ENCODE measurements at places on chromosomes 12 and 14.

GRCh38 chr12:32284561-32284960 is 114.8 kb upstream of the FGD4 start:
- no peak for DNase-seq

- DNase-seq, result no peak
These were observed 398.2 kb downstream of the DPF3 start for GRCh38 chr14:72495668-72496067.

- no peak for DNase-seq
These were observed 249.1 kb upstream of the FAR2 start for GRCh38 chr12:28899951-28900350.

GRCh38 chr12:70590051-70590450 is 47.2 kb downstream of the PTPRB start:
- DNase-seq, result peak; percentile 15

- no peak for DNase-seq
These were observed 43.8 kb downstream of the CALM1 start for GRCh38 chr14:90440592-90440991.

GRCh38 chr12:75378354-75378753 is 12.5 kb upstream of the GLIPR1L2 start:
- DNase-seq, result no peak

GRCh38 chr14:43621282-43621681 is 885.8 kb downstream of the FSCB start:
- DNase-seq, result no peak

DNA sequence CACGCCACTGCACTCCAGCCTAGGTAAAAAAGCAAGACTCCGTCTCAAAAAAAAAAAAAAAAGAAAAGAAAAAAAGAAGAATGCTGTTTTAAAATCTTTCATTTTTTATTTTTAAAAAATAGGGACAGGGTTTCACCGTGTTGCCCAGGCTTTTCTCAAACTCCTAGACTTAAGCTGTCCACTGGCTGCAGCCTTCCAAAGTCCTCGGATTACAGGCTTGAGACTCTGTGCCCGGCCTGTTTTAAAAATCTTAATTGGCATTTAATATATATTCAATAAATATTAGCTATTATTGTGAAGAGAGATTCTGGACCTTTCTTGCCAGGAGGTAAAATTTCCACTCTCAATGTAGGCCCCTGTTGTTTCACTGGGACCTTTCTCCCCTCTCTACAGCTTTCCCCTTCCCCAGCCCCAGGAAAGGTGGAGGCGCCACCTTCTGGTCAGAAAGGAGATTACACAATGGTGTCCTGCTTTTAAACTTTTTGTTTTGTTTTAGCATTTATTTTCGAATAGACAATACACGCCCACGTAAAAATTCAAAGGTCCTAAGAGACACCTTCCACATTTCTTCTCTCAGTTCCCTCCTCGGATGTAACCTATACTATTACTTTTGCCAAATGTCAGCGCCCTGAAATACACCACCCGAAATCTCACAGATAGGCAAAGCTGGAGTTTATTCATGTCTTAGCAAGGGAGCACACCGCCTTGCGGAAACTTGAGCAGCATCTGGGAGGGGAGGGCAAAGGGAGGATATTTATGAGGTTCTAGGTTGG is 23.8 kb upstream of the PHC1 start:
- DNase-seq, result no peak

DNA sequence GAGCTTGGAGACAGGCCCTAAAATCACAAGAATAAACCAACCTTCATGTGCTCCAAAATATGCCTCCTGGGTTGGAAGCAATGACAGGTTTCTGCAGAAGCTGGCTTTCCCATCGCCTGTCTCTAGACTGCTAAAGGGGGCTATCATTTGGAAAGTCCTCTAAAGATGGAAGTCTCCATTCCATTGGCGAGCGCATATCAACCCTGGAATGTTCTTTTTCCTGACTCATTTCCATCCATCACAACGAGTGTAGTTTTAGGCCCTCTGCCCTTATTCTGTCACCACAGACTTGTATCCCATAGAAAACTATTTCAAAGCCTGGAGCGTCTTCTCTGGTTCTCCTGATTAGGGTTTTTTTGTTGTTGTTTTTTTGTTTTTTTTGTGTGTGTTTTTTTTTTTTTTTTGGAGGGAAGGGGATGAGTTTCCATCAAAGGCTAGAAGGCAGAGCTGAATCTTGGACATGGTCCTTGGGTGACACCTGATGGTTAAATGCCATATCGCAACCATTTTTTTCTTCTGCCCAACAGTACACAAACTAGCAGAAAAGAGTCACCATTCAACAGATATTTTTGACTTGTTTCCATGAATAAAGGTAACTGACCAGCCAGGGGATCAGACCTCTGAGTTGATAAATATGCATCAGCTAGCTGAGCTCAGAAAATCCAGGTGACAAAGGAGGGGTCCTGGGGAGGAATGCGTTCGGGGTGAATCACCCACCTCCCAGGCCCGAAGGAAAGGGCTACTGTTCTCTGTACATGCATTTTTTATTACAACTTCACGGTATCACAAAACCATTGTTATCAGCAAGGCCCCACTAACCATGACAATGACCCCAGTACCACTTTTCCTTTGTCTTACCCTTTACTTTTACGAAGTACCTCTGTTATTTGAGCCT is 40.5 kb downstream of the KCNA5 start:
- no peak for DNase-seq

DNA sequence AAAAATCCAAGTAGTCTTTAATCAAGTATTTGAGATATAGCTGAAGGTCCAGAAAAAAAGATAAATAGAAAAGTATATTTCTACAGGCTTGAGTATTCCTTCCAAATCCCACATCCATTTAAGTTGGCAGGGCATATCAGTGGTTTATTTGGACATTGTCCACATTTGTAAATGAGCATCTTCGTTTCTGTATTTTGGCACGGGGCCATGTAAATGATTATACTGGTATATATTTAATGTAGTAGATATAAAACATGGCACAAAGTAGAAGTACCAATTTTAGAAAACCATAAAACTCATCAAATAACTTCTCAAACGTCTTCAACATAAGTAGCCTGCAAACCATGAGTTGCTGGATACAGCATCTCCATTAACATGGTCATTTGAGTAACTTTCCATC is 437.4 kb upstream of the SOX5 start:
- no peak for DNase-seq

DNA sequence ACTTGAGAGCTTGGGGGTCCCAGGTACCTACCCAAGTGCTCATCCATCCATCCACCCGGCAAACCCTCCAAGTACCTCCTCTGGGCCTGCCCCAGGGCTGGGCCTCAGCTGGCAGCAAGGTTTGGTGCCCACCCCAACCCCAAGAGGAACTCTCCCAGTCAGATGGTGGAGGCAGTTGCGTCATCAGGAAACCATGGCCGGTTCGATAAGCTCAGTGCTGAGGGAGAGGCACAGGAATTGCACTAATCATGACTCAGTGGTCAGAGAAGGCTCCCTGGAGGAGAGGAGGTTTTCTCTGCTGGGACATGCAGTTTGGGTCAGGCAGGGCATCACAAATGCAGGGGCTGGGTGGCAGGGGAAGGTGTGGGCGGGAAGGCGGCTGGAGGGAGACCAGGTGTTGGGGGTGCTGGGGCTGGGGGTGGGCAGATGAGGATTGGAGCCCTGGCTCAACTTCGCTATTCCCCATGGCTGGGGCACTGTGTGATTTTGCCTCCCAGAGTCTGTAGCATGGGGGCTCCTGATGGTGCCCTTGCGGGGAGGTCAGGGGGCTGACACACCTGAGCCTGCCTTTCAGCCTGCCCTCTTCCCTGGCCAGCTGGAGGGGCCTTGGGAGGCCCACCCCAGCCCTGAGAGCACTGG is 32.2 kb downstream of the SH2B3 start:
- no peak for DNase-seq

DNA sequence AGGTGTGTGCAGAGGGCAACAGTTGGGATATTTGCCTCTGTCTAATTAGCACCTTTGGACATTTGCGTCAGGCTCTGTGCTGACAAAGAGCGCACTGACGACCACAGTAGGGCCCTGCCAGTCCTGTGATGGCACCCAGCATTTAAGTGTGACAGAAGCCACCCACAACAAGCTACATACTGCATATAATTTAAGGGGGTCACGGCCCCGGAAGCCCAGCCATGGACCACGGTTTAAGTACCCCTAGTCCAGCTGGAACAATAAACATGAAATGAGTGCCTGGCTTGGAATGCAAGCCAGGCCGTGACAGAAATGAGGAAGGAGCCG is 16.8 kb upstream of the DYNC1H1 start:
- no peak for DNase-seq

DNA sequence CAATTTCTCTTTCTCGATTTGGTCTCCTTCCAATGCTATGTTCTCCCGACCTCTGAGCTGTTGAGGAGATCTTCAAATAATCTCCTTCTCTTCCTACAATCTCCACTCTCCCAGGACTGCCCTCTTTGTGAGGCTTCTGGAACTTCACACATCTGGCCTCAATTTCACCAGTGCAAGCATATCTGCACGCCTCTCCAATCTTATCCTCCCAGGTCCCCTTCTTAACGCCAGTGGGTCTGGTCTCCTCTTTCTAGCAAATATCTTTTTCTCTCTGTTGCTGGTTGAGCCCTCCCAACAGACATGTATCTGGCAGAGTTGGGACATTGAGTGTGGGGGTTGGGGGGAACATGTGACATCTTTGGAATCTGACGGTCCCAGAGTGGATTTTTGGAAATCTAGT is 17.9 kb downstream of the RTL1 start:
- DNase-seq, result no peak

GRCh38 chr14:49050822-49051221 is 535.4 kb downstream of the RPS29 start:
- no peak for DNase-seq

DNA sequence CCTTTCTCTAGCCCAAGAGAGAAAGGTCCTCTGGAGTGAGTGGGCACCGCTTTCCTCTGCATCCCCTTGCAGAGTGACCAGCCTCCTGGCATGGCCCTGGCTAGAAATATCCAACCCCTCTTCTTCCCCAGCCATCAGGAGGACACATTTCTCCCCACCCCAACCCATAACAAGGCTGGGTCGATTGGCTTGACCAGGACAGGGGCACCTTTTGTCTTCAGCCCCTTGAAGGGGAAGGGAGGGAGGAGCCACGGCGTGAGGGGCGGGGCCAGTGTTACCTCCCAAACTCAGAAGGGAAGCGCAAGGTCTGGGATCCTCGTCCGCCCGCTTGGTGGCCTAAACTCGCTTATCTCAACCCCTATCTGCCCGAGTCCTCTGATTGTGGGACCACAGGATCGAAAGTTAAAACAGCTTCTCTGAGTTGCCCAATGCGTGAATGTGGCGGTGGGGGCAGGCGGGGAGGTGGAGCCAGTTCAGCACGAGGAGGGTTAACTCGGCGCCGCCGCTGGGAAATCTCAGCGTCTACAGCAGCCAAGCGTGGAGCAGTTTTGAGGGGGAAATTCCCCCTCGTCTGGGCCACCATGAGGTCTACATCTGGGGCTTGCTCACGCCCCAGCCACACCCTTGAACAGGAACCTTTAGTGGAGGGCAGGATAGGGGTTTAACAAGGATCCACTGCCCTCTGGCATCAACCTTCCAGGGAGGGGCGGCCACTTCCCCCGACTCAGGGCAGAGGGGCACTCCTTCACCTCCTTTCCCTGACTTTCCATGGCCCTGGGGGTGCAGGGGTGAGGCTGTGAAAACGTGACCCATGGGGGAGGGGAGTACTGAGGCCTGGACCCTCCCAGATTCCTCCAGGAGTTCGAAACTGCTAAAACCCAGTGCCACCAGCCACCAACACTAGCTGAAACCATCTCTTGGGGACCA is 795 bp downstream of the STAT6 start:
- DNase-seq, result no peak

- DNase-seq, result no peak
These were observed 4.6 kb downstream of the BCL11B start for GRCh38 chr14:99267381-99267780.

- no peak for DNase-seq
These were observed 160.9 kb downstream of the SPTSSA start for GRCh38 chr14:34300882-34301734.

DNA sequence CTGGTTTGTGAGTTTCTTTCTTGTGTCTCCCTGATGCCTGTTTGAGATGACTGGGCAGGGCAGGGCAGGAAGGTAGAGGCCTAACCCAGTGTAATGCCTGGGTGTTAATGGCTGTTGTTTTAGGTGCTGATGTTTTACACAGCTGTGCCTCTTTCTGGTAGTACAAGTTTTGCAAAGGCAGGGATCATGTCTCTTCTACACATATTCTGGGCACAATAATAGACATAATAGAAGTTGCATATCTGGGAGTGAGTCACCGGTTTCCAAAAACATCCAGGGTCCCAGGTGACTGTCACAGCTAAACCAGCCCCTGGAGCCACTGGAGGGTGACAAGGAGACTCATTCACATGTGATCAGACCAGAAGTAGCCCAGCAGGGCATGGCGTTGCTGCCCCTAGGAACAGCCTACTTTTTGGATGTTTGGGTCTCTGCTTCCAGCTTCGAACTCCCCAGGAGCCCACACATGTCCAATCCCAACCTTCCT is 18.1 kb downstream of the TPCN1 start:
- DNase-seq, result no peak

DNA sequence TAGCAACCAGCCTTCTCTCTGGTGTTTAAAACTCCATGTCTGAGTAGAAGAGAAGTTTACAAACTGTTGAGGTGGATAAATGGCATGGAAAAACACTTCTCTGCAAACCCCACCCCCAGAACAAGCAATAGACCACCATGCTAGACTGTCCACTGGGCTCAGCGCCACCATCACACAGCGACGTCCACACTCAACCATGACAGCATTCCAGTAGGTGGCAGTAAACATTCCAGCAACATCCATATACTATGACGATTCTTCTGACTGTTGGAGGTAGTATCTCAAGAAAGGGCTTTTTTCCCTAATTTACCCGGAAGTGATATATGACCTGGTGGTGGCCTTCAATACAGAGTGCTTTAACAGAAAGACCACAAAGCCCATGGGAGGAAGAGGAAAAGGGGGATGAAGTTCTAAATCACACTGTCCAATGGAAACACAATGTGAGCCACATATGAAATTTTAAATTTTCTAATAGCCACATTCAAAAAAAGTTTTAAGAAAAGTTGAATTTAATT is 152.2 kb downstream of the SLC15A4 start:
- DNase-seq, result no peak

DNA sequence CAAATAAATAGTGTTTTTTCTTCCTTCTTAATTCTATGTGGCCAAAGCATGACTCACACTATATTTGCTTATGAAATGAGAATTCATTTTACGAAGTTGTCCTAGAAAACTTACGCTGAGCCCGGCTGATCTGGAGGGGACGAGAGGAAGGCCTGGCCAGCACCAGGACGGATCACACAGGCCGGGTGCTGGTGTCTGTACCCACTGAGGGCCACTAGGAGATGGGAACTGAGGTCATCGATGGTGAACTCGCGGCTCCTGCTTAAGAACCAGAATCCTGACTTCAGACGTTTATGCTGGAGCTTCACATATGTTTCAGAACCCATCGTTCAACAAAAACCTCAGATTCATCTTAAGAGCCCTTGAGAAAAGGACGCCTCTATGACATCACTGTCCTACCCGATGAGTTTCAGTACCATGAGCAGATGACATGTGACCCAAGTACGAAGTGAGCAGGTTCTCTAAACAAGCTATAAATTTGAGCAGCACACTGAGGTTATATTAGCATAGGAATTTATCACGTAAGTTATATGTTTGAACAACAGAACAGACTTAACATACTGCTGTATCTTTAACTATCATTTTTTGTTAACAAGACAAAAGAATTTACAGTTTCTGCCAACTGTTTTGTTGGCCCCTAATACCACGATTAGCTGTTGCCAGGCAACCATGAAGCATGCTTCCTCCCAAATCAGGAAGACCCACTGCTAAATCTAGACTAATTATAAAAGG is 111.9 kb downstream of the FOXN3 start:
- no peak for DNase-seq
